NCI-H2081 treated with DMSO at 0.1 percent for 48 hours (cell line): ENCODE measurements at places on chromosomes 5 and 9.

DNA sequence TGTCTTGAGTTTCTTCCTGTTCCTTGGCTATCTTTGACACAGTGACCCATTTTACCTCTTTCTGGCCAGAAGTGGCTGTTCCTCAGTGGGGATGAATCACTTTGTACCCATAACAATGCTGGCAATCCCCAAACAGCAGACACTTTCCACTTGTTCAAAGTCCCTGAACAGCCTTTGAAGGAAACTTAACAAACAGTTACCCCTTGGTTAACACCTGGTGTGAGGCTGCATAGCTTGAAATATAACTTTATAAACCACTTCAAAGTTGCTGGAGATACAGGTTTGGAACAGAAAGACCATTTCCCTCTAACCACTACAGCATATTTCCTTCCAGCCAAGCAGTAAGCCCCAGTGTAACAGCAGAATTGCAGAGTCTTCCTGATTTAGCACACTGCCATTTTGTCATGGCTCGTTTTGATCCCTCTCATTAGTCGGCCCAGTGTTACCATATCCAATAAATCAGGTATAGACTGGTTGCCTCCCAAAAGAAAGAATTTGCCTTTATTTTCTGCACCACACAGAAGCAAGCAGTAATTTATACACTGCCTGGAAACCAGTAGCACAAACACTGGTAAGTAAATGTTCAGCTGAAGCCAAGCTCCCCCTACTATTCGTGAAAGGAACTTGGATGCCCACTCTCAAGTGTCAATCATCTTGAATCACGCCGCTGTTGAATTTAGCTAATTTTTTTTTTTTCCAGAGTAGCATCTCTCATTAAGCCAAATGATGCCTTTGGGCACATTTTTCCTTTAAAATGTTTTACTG, 225.9 kb downstream of the PIK3R1 start:
- DNase-seq = no peak

DNA sequence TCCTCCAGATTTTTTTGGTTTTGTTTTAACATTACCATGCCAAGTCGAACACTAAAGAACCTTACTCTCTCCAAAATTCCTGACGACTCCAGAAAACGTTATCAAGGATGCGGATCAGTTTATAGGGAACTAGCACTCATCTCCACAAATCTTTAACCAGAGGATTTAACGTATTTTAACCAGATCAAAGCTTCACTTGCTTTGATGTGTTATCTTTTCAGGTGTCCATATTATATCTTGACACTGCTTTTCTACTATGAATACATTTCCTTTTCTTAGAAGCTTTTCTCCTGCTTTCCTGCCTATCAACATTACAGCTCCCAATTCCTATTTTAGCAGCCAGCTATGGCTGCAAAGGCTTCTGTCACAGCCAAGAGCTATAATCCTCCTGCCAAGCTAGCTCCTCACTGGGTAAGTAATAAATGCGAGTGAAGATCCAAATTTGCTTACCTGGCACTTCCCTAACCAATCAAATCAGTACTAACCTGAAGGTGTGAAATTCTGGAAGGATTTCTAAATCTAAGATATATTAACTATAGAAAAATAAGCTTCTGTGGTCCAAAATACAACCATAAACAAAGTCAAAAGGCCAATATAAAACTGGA, 60.2 kb downstream of the CDC14B start:
- DNase-seq = no peak

DNA sequence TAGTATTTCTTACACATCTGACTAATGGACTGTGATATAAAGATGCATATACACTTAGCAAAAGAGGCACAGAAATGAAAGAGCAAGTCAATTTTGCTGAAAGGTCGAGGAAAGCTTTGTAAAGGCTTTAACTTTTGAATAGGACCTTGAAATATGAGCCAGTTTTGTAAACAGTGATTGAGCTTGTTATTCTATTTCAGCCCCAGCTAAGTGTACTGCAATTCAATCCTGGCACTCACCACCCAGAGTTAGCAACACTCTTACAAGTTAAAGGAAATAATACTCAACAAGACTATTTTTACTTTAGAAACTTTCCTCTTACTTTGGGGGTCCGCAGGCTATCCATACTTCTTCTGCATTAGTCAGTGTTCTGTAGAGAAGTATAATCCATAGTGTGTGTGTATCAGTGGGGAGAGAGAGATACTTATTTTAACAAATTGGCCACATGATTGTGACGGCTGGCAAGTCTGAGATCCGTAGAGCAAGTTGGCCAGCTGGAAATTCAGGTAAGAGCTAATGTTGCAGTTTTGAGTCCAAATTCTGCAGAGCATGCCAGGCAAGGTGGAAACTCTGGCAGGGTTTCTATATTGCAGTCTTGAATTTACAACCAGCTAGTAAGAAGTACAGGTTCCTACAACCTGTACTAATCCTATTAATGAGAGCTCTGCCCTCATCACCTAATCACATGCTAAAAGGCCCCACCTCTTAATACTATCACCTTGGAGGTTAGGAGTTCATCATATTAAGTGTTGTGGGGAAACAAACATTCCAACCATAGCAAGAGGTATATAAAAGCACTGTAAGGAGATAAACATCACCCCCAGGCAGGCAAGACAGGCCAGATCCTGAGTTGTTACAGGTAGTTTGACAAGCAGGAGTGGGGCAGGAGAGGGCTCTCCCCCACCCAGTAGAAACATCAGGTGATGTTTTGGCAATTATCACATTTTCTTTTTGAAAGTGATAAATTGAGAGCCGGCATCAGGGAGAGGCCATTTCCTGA, 33.6 kb downstream of the IL7R start:
- no peak for DNase-seq

DNA sequence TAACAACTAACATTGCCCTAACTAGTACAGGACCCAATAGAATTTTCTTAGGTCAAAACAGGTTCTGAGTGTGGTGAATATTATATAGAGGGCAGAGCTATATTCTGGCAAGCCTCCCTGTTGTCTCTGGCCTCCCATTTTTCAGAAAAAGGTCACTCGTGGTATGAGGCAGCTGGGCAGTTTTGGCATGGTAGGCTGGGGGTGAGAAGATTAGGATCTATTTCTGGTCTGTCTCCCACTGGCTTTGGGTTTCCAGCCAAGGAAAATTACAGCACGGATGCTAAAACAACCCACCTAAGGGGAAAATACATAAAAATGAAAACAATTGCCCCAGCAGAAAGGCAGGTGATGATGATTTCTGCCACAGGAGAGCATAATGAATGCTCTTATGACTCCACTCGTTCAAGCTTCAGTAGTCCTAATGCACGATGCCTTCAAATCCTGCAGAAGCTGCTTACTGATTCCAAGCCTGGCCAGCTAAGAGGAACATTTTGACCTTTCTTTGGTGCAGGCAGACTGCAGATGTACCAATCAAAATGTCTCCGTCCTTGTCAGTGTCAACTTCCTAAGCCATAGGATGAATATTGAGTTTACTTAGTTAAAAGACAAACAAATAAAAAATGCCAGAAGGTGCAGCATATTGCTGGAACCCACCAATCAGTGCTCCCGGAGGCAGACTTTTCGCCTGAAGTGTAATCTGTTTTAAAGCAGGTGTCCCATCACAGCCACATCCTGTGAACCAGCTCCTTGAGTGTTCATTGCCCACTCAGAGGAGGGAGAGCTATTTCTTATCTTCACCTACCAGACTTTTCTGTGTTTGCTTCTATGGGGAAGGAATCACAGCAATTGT, 435.4 kb downstream of the ZSWIM6 start:
- DNase-seq = peak; percentile 69

DNA sequence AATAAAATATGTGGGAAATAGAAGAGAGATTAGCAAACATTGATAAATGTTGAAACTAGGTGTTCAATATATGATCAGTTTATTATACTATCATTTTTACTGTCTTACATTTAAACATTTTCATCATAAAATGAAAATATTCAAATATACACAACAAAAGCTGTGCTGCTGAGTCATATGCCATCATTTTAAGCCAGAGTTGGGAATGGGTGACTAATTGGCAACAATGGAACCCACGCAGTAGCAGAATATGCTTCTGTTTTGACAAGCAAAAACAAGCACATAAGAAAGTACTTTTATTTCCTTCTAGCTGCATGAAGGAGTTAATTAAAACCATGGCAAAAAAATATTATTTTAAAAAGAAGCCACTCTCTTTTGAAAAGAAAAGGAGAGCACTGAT, 340.0 kb upstream of the EDIL3 start:
- no peak for DNase-seq

DNA sequence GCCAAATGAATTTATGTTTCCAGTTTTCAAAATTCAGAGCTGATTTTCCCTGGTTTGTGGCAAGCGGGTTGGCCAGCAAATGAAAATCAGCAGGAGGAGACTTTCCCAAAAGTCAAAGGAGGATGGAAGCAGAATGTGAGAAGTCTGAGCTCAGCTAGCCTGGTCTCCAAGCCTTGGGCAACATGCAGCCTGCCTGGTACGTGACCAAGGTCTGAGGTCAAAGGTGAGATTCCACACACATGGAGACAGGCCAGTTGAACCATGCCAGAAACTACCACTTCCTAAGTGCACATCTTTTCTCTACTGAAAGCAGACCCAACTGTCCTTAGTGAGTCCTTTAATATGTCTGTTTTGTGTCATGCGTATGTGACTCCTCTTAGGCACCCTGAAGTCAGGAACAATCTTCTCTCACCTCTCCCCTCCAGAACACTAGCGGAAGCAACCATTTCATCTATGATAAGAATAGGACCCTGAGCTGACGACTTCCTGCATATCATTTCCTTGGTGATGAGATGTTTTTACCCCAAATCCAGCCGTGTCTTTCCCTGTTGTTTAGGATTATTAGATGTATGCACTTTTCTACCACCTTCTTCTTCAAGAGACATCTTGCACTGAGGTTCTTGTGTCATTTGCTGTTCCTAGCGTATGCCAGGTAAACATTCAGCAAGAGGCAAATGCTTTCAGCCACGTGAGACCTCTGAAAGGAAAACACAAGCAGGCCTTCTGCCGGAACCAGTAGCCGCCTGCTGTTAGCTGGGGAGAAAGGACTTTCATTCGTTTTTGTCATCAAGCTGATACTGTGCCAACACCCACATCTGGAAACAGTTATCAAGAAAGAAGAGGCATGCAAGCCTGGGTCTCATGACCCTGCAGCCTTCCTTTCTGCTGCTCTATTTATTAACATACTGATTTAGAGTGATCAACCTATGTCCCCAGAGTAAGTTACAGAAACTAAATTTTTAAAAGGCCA, 9.7 kb upstream of the TGFBI start:
- no peak for DNase-seq

DNA sequence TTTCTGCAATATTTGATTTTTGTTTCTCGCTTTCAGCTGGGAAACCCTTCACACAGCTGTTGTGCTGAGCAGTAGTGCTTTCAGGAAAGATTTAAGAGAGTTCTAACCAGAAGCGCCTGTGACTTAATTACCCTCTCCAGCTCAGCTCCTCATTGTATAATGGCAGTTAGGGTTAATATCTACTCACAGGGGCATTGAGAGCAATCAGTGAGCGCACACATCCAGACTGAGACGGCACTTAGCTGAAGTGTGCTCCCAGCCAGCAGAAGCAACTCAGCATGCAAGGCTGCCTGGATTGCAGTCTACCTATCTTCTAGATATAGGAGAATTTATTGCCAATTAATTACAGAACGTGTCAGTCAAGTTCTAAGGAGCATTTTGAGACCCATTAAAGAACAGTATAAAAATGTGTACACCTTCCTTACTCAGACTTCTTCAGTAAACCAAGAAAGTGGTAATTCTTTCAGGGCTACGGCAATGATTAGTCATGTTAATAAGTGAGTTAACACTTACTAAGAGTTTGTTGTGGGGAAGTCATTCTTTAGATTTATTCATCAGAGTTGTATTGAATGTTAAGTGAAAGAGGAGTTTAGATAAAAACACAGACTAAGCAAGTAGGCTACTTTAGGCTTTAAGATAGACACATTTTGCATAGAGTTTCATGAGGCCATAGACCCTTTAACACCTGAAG, 111.7 kb upstream of the PCAT7 start:
- no peak for DNase-seq

DNA sequence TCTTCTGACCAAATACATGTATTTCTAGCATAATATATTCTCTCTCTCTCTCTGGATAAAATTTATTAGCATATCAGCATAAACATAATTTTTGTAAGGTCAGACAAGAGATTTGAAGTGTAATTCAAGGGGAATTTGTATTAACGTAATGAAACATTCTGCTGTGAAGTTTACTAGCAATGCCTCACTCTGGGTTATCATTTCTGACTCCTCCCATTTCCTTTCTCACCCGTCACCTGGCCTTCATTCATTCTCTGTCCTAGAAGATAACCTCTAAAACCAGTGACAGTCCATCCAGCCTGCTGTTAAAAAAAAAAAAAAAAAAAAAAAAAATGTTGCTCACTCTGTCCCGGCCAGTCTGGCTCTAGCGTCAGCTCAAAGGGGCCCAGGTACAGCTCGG, 27.1 kb downstream of the GRAMD2B start:
- no peak for DNase-seq

DNA sequence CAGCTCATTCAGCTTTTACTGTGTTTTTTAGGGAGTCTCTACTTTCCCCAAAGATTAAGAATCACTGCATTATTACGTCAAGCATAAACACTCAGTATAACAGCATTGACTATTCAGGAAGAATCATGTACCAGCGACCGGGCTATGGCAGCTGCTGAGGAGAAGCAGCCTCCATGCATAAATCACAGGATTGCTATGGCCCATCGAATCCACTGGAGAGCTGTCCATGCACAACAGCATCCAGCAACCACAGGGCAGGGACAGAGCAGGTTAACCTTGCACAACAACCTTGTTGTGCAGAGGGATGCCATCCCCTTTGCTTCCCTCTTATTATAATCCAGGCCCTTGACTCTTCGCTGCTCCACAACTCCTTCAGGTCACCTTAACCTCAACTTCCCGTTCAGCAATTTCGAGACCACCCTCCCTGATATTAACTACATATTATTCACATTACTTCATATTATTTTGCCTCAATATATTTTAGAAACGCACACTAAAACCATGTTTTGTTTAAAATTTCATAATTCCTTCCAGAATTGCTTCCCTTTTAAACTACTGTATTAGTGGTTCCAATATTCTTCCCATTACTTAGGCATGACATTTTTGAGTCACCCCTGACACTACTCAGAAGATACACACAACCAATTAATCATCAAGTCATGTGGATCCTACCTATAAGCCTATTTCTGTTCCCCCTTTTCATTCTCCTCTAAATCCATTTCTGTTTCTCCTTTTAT, 991 bp downstream of the IARS1 start:
- no peak for DNase-seq

GRCh38 chr5:10331341-10331796, 22.1 kb upstream of the MARCHF6 start:
- DNase-seq = peak; percentile 98

- no peak for DNase-seq
These were observed 1729.2 kb upstream of the WWC1 start for GRCh38 chr5:166562246-166562645.

DNA sequence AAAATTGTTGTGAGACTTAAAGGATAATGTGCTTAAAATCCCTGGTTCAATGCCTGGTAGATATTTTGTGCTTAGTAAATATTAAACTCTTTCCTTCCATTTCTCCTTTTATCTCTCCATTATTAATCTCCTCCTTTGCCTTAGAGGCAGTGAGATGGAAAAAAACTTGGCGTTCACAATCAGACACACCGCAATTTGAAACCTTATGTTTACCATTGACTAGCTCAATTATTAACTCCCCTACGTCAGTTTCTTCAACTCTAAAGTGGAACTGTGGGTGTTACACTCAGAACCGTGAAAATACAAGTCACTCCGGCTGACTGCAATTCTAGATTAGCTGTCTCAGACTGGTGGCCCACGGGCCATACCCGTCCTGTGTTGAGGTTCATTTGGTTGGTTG, 327.2 kb downstream of the DEPDC1B start:
- DNase-seq = no peak
